ENCODE measurements at places on chromosomes 2 and 18. TPM values are rescaled to one million over a fixed set of nuclear protein-coding genes. Genes with fewer than 3 reads are reported as not detected.

Gene CCBE1
- 3.5 TPM for total RNA-seq

Gene CCDC74B
- 1.8 TPM for total RNA-seq

Gene LCT
- total RNA-seq: not detected

Gene APCDD1
- total RNA-seq: not detected

Gene LDAH
- 16.4 TPM for total RNA-seq

Gene IFT172
- 17.4 TPM for total RNA-seq

Gene ALK
- total RNA-seq: not detected

Gene RPRM
- not detected for total RNA-seq

Gene ACOXL
- total RNA-seq: not detected

Gene FER1L5
- total RNA-seq: not detected

Gene SLC40A1
- total RNA-seq: 3.1 TPM

Gene TNFAIP6
- total RNA-seq: not detected

Gene CNNM4
- 2.9 TPM for total RNA-seq

Gene CHRNA1
- total RNA-seq: 0.07 TPM

Gene CRYGD
- not detected for total RNA-seq

Gene SIX3
- total RNA-seq: not detected

Gene NLRC4
- not detected for total RNA-seq

Gene TRABD2A
- total RNA-seq: 0.60 TPM

Gene COL4A3
- not detected for total RNA-seq

Gene OXER1
- total RNA-seq: not detected

Gene FOXD4L1
- total RNA-seq: not detected

Gene FEV
- not detected for total RNA-seq
